ENCODE measurements at places on chromosomes 6 and 20. TPM values are rescaled to one million over a fixed set of nuclear protein-coding genes. Genes with fewer than 3 reads are reported as not detected.
A peak's percentile ranks its signal among the peaks of the same experiment; 100 is the strongest.

DNA sequence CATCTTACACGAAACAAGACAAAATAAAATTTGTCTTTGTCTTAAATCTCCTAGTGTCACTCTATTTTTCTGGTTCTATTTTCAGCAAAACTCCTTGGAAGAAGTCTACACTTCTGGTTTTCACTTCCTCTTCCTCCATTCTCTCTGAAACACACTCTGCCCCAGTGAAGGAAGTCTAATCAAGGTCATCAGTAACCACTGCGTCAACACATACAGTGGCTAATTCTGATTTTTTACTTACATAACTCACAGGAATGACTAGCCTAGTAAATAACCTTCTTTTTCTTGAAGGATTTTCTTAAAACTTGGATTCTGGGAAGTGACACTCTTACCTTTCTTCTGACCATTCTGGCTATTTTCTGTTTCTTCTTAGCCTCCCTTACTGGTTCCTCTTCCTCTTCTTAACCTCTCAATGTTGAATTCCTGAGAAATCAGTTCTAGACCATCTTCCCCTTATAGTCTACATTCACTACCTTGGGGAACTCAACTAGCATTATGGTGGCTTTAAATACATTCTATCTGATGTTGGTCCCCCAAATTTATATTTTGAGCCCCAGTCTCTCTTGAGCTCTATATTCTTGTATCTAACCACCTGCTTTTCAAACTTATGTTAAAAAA, 37.5 kb downstream of the AIG1 start:
- DNase-seq, result no peak

Gene CTCFL
- total RNA-seq, result 0.14 TPM

Gene LRRC73
- total RNA-seq, result 2.1 TPM

DNA sequence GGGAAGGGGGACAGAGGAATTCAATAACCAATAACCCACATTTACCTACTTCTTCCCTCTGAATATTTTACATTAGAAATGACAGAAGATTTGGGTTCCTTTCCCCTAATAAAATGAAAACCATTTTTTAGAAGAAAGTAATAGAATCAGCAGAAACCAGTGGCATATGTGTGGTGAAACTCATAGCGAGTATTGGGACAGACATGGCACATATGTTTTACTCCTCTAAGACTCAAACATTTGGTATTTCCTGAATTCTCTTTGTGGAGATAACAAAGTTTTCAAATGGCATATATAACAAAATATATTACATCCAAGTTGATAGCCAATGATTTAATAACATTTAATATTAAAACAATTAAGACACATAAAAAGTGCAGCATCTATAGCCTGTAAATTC, 12.9 kb upstream of the BEND3 start:
- DNase-seq, result no peak

Gene CST5
- total RNA-seq, result not detected

GRCh38 chr6:121849477-121849876, 414.0 kb downstream of the GJA1 start:
- peak; percentile 50 for DNase-seq

Gene FAM217A
- not detected for total RNA-seq

GRCh38 chr6:168709991-168710390, 269.0 kb downstream of the SMOC2 start:
- DNase-seq, result no peak

Gene PRSS35
- total RNA-seq, result 3.9 TPM

Gene KCNK5
- total RNA-seq, result 32.7 TPM

DNA sequence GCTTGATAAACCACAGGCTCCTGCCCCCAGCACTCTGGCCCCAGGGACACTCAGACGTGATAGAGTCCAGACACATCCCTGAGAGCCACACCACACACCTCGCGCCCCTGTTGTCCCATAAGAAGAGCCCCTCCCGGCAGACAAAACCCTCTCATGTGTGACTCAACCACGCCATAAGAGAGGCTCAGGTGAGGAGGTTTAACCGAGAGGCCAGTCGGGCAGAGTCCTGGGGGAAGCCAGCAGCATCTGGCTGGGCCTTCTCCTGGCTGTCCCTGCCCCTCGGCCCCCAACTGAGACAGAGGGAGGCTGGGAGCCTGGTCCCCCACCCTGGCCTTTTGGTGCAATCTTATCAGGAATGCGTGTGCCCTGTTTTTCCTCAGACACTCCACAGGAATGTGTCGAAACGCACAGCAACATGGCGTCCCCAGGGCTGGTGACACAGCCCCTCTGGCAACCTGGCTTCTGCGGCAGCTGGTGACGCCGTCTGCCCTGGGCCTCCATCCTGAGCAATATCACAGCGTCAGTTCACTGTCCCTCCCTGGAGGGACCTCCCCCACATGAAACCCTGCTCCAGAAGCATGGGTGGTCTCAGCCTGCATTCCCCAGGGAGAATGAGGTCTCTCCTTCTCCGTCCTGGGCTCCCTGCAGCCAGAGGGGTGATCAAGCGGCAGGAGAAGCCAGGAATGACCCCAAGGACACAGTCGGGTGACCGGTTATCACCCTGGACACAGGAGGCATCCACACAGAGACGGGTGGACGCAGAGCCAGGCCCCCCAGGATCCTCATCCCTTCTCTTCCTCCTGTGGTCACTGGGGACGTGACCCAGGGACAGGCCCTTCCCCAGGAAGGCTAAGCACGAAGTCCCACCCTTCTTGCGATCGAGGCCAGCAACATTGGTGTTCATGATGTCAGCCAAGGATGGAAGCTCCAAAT, 156.6 kb upstream of the AFDN start:
- no peak for DNase-seq

GRCh38 chr6:132259070-132259469, 142.2 kb downstream of the MOXD1 start:
- DNase-seq, result no peak

- DNase-seq, result no peak
Measured at GRCh38 chr20:8154638-8155037, 22.6 kb downstream of the PLCB1 start.

Gene CFAP61
- 1.7 TPM for total RNA-seq

Gene SNAP25
- total RNA-seq, result 9.2 TPM

GRCh38 chr6:317448-318144, 25.3 kb downstream of the DUSP22 start:
- no peak for DNase-seq

Gene MATN4
- not detected for total RNA-seq

Gene CCN5
- total RNA-seq, result not detected

Gene GGTLC1
- not detected for total RNA-seq

- no peak for DNase-seq
Measured at GRCh38 chr6:144886682-144887081, 601.5 kb downstream of the UTRN start.

DNA sequence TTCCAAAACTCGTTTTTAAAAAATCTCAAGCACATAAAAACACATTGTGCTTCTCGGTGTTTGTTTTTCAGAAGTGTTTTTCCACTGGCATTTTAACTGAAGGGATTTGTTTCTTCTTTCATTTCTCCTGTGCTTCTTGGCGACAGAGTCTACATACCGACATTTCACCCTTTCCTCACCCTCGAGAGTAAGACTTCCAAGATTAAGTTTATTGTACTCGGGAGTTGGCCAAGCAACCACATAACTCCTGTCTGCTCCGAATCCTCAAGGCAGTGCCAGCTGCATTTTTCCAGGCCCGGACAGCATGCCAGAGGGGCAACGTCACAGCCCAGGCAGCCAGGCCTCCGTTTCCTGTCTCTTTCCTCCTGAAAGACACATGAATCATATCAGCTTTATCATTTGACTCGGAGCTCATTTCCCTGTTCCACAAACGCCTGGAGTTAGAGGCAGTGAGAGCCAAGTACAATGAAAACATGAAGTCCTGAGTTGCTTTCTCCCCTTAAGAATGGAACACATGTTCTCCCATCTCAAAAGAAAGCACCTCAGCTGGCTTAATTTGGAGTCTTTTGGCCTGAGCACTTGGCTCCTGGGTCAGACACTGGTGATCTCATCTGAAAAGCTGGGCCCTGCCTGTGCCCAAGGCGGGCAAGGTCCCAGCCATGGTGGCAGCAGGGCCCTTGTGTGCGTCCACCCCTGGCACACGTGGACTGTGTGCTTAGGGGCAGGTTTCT, 23.2 kb upstream of the FAM50B start:
- no peak for DNase-seq

- DNase-seq, result no peak
Measured at GRCh38 chr6:33717934-33718455, 6.5 kb upstream of the UQCC2 start.
